ENCODE measurements at places on chromosomes 5 and 9.
A peak's percentile ranks its signal among the peaks of the same experiment; 100 is the strongest.

DNA sequence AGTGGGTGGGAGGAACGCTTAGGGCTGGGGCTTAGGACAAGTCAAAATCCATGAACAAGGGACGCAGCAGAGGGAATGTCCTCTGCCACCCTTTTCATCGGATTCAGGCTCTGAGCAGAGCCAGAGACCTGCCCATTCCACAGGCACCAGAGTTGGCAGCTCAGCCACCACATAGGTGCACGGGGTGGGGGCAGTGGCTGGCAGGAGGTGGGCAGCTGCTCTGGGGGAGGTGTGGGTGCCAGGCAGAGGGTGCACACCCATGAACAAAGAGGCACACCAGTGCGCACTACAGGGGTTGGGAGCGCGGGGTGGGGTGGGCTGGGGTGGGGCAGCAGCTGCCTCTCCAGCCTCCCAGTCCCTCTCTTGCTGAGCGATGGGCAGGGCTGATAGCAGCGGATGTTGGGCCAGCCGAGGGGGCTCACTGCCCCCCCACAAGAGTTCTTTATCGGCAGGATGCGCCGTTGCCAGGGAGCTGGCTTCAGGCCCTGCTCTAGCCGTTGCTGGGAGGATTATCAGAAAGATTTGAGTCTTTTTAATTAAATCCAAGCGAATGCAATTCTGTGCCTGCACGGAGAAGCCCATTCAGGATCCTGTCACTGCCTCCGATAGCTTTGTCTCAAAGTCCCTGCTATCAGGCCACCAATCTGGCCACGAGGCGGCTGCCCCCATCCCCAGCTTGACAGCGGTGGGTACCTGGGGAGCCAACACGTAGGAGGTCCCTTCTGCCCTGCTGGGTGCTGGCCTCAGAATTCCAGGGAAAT, 64.3 kb upstream of the LMX1B start:
- no peak for DNase-seq

GRCh38 chr9:91158286-91158685, 203.4 kb downstream of the AUH start:
- DNase-seq, result no peak

DNA sequence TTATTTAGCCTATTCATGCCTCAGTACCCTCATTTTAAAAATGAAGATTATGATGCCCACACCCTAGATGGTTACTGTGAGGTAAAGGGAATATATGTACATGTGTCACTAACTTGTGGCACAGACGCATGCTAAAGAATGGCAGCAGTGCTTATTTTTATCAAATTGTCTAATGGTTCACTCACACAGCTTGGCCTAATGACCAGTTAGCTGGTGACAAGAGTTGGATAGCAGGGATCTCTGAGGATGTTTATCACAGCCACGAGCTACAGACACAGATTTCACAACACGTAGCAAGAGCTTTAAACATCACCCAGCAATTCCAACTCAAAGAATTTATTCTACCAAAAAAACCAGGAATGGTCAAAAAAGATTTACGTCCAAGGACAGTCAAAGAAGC, 7.2 kb downstream of the BAG1 start:
- no peak for DNase-seq

DNA sequence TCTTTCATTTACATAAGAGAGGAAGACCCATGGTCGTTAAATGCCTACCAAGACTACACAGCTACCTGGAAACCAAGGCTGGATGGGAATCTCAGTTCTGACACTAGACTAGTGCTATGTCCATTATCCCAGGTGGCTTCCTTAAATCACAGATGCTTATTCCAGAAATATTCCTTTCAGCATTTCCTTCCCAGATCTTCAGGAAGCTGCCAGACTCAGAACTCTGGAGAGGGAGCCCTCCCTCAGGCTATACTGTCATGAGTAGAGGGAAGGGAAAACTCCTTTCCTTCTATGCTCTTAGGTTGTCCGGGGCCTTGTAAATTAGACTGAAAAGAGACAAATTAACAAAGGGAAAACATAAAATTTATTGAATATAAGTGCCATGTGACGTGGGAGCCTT, 20.8 kb downstream of the FREM1 start:
- no peak for DNase-seq

- no peak for DNase-seq
These were observed 16.0 kb downstream of the ANXA6 start for GRCh38 chr5:151141535-151141934.

GRCh38 chr5:137778772-137779564, 24.8 kb upstream of the HNRNPA0 start:
- peak; percentile 18 for DNase-seq

- peak; percentile 72 for DNase-seq
These were observed 3.0 kb upstream of the ERGIC1 start for GRCh38 chr5:172830876-172831662.

- no peak for DNase-seq
These were observed 198.8 kb downstream of the AUH start for GRCh38 chr9:91162784-91163443.

GRCh38 chr5:73938280-73938937, 312.4 kb downstream of the ARHGEF28 start:
- peak; percentile 80 for DNase-seq

DNA sequence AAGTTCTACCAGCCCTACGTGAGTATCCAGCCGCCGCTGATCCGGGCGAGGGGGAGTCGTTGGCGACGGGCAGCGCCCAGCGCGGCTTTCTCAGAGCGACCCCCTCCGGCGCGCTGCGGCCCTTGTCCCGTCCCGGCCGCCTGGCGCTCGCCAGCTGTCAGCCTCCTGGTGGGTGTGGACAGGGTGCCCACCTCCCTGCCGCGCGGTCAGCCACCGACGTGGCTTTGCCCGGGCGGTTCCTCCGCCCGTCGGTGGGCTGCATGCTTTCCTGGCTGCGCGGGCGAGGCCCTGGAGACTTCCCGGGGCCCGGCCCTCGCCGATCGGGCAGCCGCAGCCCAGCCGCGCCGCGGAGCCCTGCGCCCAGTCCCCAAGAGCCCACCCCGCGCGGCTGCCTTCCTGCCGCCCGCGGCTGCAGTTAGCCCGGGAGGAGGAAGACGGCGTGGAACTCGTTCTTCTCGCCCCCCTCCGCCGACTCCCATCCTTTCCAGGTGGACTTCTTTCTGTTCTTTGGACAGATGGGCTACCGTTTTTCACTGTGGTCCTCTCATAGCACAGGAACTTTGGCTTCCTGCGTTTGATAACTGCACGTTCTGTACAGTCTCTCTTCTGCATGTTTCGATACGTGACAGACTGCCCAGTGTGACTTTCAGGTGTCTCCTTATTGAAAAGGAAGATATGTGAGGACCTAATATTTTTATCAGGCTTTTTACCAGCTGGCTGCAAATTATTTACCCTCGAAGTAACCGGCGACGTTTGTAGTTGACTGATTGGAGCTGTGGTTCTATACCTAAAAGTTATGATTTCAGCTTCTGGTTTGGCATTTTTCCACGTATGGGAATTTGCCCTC, 577 bp downstream of the AP3S1 start:
- peak; percentile 73 for DNase-seq

- no peak for DNase-seq
These were observed 27.4 kb downstream of the IRX2 start for GRCh38 chr5:2724031-2724581.

DNA sequence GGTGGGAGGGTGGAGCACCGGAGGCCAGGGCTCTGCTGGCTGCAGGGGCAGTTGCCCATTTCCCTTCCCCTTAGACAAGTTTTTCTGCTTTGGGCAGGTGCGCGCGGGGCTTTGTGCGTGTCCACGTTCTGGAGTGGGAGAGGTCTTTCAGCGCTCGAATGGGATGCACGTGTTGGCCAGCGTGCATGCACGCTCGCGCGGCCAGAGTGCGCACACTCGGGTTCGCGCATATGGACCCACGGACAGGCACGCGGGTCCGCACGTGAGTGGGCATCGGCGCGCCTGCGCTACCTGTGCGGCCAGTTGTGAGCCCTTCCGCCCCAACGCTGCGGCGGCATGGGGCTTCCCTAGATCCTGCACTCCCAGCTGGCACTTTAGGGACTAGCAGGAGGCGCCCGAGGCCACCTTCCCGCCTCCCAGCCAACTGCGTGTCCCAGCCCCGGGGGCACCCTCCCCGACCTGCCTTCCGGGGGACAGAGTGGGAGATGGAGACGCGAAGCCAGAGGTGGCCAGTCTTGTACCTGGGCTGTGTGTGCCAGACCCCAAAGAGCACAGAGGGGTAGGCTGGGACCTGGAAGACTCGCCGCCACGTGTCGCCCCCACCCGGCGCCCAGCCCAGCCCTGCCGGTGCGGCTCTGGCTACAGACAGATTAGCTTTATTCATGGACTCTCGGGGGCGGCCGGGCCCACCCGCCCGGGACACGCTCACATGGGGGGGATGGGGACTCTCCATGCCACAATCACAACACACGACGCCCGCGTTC, 9.8 kb upstream of the GPRIN1 start:
- DNase-seq, result no peak

GRCh38 chr5:134777366-134777765, 18.8 kb downstream of the DDX46 start:
- no peak for DNase-seq

DNA sequence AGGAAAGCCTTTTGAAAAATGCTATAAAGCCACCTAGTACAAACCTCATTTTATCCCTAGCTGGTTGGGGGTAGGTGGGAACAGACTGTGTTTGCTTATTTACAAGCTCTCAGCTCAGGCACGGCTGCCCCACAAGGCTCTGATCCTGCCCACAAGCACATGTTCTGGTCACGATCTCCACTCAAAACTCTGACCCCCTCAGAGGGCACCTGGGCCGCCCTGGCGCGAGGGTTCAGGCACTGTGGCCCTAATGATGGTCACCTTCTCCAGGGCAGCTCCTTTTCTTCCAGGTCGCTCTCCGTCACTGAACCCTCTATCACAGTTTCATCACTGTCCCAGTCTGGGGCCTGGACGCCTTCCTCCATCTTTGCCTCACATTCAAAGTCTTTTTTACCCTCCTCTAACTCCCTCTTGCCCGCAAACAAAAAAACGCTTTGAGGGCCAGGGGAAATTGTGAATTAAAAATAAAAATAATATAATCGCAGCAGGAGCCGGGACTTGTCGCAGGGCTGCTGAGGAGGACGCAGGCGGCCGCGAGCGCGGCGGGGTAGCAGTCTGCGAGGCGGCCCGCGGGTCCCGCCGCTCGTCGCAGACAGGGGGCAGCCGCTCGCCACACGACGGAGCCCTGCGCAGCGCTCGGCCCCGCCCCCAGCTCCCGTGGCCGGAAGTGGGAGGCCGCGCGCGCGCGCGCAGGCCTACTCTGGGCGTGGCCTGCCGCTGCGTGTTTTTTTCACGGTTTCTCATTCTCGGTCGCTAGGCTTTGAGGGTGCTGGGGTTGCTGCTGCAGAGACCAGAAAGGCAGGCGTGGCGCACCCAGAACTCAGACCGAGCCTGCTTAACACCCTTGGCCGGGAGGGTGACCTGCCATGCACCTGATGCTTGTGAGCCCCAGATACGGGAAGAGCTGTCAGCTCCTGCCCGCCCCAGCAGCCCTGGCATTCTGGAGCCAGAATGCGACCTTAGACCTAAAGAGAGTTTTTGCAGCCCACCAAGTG, at the start of gene ANKRD31:
Gene ANKRD31 (minus strand): TSS at position 557 of the 995 bp plus-strand sequence. CDS start 192 bp downstream, at position 365.
- peak; percentile 94 for DNase-seq

- DNase-seq, result peak; percentile 2
These were observed 624.1 kb downstream of the ISL1 start for GRCh38 chr5:52007230-52007858.

DNA sequence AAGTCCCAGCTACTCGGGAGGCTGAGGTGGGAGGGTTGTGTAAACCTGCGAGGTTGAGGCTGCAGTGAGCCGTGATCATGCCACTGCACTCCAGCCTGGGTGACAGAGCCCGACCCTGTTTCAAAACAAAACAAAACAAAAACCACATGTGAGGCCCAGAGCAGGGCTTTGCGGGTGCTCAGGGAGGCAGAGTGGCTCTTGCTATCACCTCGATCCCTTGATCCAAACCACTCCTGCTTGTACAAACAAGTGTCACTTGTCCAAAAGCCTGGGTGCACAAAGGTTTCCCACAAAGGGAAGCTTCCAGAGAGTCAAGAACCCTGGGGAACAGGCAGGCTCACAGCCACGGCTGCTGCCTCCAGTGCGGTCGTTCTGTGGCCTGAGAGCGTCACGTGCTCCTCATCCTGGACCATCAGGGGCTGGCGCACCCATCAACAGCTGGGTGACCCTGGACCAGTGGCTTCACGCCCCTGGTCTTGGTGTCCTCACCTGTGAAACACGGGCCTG, 162.7 kb downstream of the C9orf50 start:
- no peak for DNase-seq

- peak; percentile 65 for DNase-seq
These were observed 52.7 kb downstream of the RNF145 start for GRCh38 chr5:159156426-159157238.

DNA sequence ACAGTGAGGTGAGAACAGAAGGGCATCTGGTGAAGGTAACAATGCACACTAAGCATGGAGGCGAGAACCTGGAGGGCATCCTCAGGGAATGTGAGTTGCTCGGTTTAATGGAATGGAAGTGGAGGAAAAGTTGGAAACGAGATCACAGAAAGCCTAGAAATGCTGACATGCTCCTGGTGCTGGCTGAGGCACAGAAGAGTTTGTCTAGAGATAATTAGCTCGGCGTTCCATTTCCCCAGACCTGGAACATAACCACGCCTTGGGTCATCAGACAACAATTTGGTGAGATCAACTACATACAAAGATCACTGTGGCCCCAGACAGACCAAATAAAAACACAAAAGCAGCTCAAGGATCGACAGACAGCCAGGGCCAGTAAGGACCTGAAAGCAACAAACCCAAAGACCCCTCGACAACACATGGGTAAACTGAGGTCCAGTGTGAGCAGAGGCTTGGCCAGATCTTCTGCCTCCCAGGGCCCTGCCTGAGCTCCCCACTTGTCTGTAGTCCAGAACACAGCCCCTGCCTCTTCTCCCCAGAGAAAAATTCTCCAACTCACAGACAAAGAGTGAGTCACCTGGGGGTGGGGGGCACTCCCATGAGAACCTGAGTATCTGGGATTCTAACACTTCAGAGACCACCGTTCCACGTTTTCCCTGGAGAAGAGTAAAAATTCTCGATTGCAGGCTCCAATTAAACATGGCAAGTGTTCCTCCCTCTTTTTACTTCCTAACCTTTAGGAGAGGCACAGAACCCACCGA, 52.5 kb downstream of the SHB start:
- DNase-seq, result peak; percentile 45

- DNase-seq, result no peak
These were observed 14.7 kb downstream of the ERP44 start for GRCh38 chr9:100084128-100084453.

DNA sequence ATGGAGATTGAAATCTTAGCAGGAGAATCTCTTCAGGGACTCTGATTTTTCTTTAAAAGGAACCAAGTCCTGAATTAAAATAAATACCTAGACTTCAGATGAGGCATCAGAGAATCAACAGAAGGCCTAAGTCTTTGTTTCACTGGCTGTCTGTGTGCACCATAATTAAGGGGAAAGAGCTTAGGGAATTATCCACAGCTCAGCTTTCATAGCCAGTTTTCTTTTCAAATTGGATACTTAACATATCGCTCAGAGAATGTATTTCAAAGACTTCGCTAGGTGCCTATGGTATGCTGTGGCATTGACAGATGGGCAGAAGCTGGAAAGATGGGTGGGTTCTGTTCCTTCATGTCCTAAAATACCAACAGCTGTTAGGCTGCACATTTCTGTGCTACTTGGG, 325.8 kb downstream of the TMEM38B start:
- no peak for DNase-seq

GRCh38 chr9:105053209-105053652, 125.3 kb upstream of the ABCA1 start:
- DNase-seq, result no peak

Data from AG08396 (cell line).